ENCODE measurements at places on chromosomes 13 and 19.
A peak's percentile ranks its signal among the peaks of the same experiment; 100 is the strongest.

- no peak for DNase-seq
Observed at GRCh38 chr13:30196025-30196424, 111.3 kb downstream of the KATNAL1 start.

DNA sequence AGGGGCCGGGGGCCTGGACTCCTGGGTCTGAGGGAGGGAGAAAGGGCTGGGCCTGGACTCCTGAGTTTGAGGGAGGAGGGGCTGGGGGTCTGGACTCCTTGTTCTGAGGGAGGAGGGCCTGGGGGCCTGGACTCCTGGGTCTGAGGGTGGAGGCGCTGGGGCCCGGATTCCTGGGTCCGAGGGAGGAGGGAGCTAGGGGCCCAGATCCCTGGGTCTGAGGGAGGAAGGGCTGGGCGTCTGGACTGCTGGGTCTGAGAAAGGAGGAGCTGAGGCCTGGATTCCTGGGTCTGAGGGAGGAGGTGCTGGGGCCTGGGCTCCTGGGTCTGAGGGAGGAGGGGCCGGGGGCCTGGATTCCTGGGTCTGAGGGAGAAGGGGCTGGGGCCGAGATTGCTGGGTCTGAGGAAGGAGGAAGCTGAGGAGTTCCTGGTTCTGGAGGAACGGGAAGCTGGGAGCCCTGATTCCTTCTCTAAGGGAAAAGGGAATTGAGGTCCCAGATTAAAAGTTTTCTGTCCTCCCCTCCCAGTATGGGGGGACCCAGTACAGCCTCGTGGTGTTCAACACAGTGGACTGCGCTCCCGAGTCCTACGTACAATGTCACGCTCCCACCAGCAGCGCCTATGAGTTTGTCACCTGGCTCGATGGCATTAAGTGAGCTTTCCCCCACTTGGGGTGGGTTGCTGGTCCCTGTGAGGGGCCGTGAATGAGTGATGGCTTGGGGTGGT, 721 bp downstream of the MED25 start:
- DNase-seq: no peak

GRCh38 chr19:18503337-18503970, 18.4 kb downstream of the ELL start:
- DNase-seq: no peak

- DNase-seq: no peak
Observed at GRCh38 chr13:50918567-50918966, 9.0 kb downstream of the RNASEH2B start.

DNA sequence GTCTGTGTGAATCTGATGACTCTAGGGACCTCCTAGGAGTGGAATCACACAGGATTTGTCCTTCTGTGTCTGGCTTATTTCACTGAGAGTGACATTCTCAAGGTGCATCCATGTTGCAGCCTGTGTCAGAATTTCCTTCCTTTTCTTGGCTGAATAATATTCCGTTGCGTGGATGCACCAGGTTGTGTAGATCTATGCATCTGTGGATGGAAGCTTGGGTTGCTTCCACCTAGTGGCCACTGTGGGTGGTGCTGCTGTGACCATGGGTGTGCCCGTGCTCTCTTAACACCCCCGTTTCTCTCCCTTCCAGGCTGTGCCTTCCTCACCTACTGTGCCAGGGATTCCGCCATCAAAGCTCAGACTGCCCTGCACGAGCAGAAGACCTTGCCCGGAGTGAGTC, 26.2 kb downstream of the CELF5 start:
- DNase-seq: peak; percentile 63

DNA sequence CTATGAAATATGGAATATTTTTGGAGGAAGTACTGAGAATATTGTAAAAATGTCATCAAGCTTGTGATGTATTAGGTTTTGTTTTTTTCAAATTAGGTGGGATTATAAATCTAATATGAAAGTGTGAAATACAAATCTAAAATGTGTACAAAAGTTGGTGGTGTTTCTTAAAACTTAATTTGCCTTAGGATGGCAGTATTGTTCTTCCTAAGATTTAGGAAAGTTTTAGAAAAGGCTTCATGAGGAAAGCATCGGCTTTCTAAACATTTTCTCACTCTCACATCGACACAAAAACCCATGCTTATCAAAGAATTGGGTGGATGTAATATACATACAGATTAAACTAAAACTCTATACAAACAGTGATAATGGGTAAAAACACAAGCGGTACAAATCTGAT, 972.0 kb upstream of the PCDH20 start:
- DNase-seq: no peak

GRCh38 chr19:49847731-49848696, 2.9 kb upstream of the PTOV1 start:
- no peak for DNase-seq

GRCh38 chr19:27774827-27775226, 1438.1 kb downstream of the UQCRFS1 start:
- peak; percentile 47 for DNase-seq

DNA sequence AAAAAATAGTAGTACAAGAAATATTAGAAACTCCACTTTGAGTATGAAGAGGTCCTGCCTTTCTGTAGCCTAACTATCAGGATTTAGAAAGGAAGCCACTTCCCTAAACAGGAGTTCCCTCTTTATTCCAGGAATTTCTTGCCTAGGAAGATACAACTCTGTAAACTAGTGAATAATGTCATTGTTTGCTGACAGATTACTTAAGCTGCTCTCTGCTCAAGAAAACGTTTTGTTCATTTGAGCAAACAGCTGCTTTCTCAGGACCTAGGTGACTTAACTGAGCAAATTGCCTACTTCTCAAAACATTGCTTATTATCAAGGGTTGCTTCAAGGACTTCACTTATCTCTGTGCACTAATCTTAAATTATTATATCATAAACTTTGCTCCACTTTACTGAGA, 1419.4 kb upstream of the SLC10A2 start:
- no peak for DNase-seq

DNA sequence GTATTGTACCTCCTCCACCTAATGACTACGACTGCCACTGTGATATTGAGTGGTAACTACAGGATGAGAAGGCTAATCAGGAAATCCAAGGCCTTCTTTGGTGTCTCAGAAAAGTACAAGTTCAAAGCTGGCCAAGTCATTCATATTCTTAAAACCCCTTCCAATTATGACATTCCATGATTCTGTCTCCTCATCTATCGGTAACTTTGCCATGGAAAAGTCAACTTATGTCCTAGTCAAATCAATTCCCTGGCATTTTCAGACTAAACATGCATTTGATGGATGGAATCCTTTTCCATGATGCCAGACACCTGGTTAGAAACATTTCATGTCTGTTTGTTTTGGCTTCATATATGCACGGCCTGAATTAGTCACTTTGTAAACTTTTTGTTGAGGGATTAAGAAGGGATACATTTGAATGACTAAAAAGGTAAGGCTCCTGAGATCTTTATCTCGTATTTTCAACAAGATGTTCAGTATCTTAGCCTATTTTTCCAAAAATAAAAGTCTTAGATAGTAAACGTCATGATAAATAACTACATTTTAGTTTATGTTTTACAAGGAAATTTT, 186.5 kb downstream of the NHLRC3 start:
- no peak for DNase-seq

DNA sequence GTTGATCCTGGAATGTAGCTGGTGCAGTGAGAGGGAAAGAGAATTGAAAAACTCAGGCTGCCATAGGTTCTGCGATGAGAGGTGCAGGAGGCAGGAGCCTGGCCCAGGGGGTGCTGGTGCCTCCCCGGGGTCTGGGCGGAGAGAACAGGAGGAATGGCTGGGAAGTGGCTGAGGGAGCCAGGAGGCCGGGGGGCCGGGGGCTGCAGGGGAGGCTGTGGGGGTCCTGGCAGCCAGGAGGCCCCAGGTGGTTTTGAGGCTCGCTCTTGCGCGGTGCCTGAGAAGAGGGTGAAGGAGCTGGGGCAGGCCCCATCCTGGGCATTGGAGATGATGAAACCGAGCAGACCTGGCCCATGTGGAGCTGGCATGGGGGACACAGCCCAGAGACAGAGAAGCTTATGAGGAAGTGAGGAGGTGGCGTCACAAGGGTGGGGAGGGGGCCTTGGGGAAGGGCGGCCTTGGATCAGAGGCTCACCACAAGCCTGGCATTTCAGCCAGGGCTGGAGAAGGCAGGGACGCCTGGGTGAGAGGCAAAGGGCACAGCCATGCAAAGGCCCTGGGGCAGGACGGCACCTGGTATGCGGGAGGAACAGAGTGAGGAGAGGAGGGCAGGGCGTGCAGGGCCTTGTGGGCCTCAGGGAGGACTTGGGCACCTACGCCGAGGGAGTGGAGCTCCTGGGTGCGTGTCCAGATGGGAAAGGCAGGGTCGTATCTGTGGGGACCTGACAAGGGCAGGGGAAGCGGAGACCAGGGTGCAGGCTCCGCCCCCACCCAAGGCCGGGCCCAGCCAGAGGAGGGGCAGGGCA, 1.3 kb upstream of the TEKTIP1 start:
- DNase-seq: no peak

DNA sequence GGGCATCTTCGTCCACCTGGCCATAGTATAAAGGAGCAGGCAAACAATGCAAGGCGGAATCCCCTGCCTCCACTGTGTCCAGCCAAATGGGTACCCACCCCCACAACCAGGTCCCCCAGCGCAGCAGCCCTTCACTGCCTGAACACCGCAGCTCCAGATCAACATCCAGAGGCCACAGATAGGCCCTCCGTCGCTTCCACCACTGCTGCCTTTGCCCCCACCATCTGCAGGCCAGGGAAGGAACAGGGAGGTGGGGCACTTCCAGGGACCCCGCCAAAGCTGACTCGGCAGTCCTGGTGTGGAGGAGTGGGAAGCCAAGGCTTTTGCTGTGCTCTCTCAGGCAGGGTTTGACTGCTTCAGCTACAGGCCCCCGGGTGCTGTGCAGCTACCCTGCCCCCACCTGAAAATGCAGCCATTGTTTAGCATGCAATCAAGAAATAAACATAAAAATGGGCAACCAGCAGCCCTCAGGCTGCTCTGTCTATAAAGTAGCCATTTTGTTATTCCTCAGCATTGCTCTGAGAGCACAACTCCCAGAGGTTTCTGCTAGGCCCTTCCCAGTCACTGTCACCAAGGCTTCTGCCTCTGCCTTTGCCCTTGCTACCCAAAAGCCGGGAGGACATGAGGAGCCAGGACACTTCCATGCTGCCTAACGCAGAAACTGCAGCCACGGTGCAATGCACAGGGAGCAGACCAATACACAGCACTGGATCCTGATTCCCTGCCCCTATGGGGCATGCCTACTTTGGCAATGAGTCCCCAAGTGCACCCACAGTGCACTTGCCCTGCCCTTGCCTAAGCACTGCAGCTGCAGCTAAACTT, 733.2 kb upstream of the KLHL1 start:
- no peak for DNase-seq

DNA sequence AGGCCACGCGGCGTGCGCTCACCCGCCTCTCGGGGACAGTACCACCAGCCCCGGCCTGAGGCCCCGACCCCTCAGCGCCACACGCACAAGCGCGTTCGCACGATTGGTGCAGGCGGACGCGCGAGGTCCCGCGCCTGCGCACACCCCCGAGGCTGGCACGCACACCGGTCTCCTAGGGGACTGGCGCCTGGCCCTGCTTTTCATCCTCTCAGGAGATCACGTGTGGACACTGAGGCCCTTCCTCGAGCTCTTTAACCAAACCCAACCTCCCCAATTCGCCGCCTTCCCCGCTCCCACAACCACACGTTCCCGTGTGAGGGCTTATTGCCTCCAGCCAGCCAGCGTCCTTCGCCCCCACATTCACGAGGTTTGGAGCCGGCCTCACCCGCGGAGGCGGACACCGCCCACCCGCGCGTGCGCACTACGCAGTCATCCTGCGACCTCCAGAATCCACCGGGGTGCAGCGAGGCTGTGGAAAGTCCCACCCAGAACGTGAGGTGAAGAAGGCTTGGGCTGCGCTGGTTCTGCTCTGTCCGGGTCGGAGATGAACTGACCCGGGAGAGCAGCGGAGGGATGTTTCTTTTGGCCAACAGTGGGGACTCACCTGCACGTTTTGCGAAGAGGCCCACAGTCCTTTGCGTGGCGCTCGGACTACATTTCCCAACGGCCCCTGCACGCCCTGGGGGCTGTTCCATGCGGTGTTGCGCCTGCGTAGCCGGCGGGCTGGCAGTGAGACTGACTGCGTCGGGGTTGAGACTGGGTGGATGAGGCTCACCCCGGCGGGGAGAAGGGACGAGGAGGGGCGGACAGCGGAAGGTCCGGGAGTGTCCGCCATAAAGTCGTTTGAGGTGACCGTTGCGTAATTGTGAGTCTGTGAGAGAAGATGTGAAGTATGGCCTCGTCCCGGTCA, 539 bp upstream of the ZNF667 start:
- DNase-seq: peak; percentile 28

- no peak for DNase-seq
Observed at GRCh38 chr13:20582026-20582425, 15.1 kb downstream of the IFT88 start.

GRCh38 chr13:21235174-21235573, 58.7 kb downstream of the MRPL57 start:
- DNase-seq: no peak

DNA sequence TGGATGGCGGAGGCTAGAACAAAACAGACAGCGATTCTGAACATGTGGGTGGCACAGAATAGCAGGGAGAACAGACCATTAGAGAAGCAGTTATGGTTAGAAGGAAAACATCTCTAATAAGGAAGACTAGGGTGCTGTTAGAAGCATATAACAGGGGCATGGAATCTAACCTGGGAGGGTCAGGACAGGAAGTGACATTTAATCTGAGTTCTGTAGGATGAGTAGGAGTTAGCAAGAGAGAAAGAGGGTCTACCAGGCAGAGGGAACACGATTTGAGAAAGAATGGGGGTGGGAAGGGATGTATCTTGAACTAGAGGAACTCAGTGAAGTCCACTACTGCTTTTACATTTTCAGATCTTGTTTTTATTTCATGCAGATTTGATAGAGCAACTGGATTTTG, 48.6 kb downstream of the B3GLCT start:
- no peak for DNase-seq

GRCh38 chr19:9498183-9498902, at the start of gene ZNF560:
Gene ZNF560, minus strand, starts transcription at chr19:9498616. Its CDS starts 23,303 bp downstream, at chr19:9475313.
- DNase-seq: peak; percentile 3

DNA sequence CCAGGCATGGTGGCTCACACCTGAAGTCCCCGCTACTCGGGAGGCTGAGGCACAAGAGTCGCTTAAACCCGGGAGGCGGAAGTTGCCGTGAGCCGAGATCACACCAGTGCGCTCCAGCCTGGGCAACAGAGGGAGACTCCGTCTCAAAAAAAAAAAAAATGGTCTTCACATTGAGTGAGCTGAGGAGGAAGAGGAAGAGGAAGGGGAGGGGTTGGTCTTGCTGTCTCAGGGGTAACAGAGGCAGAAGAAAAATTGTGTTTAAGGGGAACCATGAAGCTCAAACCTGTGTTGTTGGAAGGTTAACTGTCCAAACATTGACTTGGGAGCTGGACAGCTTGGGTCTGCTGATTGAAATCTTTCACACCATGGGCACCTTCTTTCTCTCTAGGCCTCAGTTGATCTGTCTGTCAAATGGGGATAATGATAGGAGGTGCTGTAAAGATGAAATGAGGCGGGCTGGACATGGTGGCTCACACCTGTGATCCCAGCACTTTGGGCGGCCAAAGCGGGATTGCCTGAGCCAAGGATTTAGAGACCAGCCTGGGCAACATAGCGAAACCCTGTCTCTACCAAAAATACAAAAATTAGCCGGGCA, 9.8 kb upstream of the SLC44A2 start:
- DNase-seq: no peak

GRCh38 chr13:112804374-112804773, 114.5 kb downstream of the ATP11A start:
- DNase-seq: no peak
